ENCODE measurements at places on chromosomes 5 and 9.
A peak's percentile ranks its signal among the peaks of the same experiment; 100 is the strongest.

GRCh38 chr5:67020096-67020615 lies 176.4 kb downstream of the CD180 start:
- DNase-seq: no peak

DNA sequence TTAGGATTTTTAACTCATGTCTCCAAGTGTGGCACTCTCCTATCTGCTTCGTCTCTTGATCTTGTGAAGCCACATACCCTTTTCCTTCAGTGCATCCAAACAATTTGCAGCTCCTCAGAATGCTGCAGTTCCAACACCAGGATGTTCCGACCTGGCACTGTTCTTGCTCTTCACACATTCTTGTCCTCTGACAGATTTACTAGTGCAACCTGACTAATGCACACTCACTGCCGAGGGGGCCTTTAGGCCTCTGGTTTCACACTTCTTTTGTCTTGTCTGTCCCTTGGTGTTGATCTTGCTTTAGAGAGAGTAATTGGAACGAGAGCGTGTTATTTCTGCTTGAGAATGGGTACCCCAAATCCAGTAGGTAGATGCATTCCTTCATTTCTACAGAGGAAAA lies 15.0 kb downstream of the ARHGAP26 start:
- no peak for DNase-seq

DNA sequence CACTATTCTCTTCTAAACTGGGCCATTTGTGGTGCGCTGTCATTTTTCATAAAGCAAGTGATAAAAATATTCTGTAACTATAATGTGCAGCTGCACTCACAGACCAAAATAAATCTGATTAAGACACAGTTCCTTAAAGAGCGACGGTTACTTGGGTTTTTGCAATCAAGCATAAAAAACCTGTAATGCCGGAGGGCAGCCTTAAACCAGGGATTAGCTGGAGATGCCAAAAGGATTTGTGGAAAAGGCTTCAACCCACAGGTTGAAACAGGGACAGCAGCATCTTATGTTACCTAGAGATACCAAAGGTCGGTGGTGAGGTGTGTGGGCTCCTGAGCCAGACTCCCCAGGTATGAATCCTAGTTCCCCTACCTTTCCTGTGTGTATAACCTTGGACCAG lies 49.3 kb downstream of the CTNND2 start:
- no peak for DNase-seq

- no peak for DNase-seq
Observed at GRCh38 chr9:113599646-113600022, 136.1 kb downstream of the RGS3 start.

DNA sequence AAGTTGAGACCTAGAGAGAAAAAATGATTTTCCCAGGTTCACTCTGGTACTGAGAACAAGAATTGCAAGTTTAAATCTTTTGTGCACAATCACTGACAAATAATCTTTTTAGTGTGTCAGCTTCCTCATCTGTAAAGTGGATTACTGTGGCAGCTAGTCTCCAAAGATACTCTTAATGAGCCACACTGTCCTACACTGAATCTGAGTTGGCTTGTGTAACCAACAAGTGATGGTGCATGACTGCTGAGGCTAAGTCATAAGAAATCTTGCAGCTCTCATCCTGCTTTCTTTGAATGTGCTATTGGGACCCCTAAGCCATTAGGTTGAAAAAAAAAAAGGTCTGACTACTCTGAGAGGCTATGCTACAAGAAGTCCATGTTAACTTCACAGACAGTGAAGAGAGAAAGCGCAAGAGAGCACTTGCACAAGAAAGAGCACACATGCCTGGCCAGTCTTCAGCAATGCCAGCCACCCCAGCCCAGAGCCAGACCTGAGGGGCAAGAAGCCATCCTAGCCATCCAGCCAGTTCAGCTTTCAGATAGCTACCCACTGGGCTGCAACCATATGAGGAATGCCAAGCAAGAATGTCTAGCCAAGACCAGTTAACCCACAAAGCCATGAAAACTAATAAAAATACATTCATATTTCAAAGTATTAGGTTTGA lies 419.4 kb downstream of the RAB3C start:
- DNase-seq: no peak

DNA sequence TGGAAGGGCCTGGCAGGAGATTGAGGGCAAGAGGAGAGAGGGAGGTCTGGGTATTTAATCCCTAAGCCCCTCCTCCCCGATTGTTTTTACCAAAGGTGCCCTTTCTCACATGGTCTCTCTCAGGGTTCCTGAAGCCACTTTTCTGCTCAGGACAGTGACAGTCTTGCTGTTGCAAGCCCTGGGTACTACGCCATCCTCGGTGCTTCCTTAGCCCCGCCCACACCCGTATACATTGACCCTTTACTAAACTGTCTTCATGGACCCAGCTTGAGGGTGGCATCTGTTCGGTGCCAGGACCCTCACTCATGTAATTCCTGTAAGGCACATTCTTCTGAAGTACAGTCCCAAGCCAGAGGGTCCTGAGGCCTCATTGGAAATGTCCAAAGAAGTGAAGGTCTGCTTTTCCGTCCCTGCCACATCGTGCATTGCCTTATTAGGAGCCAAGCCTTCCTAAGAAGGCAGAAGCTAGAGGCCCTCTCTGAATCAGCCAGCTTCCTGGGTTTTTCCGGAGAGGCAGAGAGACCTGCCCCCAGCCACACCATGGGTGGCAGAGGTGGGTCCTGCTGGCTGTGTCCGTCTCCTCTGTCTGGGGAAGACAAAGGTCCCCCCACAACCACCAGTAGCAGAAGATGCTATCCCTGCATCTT lies 1.9 kb upstream of the SH3PXD2B start:
- no peak for DNase-seq

GRCh38 chr5:143402553-143403333 lies 743 bp downstream of the NR3C1 start:
- DNase-seq: peak; percentile 37

GRCh38 chr9:138105123-138105415 lies 227.5 kb downstream of the CACNA1B start:
- no peak for DNase-seq

DNA sequence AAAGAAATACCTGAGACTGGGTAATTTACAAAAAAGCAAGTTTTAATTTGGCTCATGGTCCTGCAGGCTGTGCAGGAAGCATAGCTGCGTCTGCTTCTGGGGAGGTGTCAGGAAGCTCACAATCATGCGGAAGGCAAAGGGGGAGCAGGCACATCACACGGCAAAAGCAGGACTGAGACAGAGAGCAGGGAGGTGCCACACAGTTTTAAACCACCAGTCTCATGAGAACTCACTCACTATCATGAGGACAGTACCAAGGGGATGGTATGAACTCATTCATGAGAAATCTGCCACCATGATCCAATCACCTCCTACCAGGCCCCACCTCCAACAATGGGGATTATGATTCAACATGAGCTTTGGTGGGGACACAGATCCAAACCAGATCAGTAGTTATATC lies 96.2 kb downstream of the OSTF1 start:
- no peak for DNase-seq

DNA sequence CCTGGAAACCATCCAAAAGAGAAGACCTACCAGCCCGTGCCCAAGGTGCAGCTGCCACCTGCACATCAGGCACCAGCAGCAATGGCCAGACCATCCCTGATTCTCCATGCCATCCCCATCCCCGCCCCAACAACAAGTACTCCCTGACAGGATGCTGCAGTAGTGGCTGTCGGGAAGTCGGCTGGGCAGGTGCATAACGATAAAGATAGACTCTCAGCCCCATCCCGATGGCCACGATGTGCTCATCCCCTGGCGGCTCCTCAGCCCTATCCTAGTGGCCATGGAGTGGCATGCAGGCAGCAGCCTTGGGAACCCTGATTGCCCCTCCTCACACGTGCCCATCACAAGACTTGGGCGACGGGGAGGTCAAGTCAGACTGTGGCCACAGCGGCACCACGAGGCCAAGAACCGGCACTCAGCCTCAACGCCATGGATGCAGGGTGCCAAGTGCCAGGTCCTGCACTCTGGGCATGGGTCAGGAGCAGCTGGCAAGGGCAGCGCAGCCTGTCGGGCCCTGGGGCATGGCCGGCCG lies 368.8 kb upstream of the SPATA31A5 start:
- no peak for DNase-seq

DNA sequence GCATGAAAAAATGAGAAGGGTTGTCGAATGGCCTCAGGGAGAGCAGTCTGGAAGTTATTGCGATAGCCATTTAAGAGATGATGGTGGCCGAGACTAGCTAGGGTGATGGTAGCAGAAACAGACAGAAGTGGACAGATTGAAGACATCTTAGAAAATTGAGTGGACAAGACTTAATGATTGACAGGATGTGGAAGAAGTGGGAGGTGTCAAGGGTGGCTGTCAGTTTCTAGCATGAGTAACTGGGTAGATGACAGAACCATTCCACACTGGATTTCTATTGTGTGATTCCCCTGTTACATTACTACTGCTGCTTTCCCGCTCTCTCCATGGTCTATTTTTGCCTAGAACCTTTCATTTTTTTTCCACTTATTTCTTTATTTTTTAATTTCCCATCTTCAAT lies 12.6 kb downstream of the CHMP5 start:
- DNase-seq: no peak

DNA sequence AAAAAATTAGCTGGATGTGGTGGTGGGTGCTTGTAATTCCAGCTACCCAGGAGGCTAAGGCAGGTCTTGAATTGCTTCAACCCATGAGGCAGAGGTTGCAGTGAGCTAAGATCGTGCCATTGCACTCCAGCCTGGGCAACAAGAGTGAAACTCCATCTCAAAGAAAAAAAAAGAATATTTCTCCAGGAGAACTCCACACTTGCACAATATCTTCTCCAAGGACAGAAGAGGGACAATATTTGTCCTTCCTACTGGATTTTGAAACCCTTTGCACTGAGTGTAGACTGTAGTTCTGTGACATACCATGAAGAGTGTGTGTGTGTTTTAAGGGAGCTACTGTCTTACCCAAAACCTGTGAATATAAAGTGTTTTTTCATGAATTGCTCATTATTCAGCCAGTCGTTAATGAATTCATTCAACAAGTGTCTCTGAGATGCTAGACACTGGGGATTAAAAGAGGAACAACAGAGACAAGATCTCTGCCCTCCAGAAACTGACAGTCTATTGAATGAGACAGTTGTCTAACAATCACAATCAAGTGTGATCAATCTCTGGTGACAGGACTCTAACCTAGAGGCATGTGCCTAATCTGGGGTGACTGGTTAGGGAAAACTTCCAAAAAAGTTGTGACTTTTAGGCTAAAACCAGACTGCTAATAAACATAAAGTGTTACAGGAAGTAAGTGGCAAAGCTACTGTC lies 9.8 kb upstream of the UBE2D2 start:
- no peak for DNase-seq

DNA sequence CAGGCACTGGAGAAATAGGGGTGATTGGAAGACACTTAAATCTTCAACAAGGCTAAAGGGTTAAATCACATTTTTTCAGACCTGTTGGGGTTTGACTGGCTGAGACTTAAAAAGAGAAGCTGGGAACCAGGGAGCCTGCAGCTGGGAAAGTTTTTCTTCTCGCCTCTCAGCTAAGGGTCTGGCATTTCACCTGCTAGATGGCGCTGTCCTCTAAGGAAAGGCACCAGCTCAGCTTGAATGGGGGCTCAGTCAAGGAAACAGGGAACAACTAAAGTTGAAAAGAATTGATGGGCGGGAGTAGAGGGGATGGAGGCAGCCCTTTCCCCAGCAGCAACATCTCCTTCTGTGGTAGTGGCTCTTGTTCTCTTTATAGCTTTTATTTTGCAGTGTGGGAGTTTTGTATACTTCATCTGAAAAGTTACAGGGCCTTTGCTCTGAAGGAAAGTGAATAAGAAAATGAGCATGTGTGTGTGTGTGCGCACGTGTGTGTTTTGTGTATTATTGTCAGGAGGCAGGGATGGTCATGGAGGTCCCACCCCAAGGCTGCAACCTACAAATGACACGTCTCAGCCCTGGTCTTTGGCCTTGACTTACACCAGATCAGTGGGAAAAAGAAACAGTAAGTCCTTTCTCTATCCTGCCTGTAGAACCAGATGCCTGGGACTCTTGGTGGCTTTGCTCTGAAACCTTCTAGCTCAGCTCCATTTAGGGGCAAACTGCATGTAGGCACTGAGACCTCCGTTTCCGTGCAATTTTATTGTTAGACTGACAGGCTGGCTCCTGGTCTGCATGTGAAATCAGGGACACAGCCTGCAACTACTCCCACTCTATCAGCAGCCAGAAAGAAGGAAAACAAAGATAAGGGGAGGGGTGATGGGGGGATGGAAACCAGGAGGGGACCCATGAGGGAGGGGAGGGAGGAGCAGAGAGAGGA lies 316.2 kb upstream of the CLINT1 start:
- DNase-seq: no peak

- no peak for DNase-seq
Observed at GRCh38 chr9:35108946-35109575, 6.1 kb upstream of the STOML2 start.

GRCh38 chr9:94082553-94082952 lies 1.7 kb upstream of the PTPDC1 start:
- no peak for DNase-seq

- DNase-seq: no peak
Observed at GRCh38 chr5:10317825-10318682, 10.4 kb upstream of the CMBL start.

DNA sequence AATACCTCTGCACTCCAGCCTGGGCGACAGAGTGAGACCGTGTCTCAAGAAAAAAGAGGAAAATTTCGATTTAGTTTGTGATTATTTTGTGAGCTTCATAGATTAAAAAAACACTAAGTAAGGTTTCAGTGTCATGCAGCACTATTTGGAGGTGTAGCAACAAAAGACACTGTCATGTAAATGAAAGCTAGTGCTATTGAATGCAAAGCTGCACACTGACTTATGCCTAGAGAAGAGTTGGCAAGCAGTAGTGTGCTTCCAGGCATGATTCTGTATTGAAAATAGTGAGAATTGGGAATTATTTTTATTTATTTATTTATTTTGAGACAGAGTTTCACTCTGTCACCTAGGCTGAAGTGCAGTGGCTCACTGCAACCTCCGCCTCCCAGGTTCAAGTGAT lies 34.5 kb downstream of the DDX46 start:
- DNase-seq: no peak

DNA sequence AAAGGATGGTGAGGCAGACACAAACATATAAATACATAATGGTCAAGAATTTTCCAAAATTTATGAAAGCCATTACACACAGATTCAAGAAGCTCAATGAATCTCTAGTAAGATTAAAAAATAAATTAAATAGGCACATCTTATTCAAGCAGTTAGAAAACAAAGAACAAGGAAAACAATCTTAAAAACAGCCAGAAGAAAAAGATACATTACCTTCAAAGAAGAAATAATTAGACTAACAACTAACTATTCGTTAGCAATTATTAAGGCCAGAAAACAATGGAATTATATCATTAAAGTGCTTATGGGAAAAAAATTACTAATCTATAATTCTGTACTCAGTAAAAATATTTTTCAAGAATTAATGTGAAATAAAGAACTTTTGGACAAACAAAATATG lies 593.1 kb downstream of the EBF1 start:
- DNase-seq: no peak
